ENCODE measurements at places on chromosomes 12 and 14.
A peak's percentile ranks its signal among the peaks of the same experiment; 100 is the strongest.

DNA sequence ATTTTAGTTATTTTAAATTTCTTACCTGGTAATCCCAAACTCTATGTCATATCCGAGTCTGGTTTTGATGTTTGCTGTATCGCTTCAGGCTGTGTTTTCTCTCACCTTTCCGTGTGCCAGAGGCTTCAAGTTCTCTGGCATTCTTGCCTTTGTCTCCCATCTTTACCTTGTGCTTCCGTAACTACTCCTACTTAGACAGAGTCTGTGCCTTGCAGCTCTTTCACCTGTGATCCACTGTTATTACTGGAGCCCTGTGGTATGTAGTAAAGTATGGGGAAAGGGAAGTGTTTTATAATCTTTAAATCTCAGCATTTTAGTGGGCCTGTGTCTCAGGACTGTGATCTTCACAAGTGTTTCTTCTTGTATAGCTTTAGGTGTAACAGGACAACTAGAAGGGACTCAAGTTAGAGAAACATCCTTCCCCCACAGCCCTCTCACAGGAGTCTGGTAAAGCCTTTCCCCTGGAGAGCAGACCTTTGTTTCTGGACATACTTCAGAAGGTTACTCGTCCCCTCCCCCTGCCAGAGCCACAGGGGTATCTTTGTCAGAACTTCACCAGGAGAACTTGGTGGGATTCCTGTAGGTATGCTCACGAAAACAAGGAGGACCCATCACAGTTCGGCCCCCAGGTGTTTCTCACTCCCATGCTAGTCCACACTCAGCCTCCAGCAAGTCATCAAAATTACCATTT is 11.1 kb downstream of the IFNG start:
- DNase-seq, result no peak

- DNase-seq, result peak; percentile 43
Observed at GRCh38 chr12:27334042-27334720, 1.5 kb downstream of the BMAL2 start.

GRCh38 chr12:110287986-110288385 is 6.9 kb downstream of the ATP2A2 start:
- DNase-seq, result no peak

GRCh38 chr14:84523746-84524145 is 1006.2 kb upstream of the FLRT2 start:
- DNase-seq, result no peak

Data from NCI-H526 treated with DMSO at 0.1 percent for 48 hours (cell line).